ENCODE measurements at places on chromosomes 12 and 14.

- peak; percentile 36 for DNase-seq
These were observed 34.9 kb upstream of the CERS5 start for GRCh38 chr12:50201987-50202521.

GRCh38 chr14:24113379-24113800 lies 1.2 kb upstream of the DCAF11 start:
- no peak for DNase-seq

- no peak for DNase-seq
These were observed 134.7 kb upstream of the RFLNA start for GRCh38 chr12:124160097-124160756.

GRCh38 chr14:52833891-52834290 lies 42.5 kb upstream of the GNPNAT1 start:
- no peak for DNase-seq

DNA sequence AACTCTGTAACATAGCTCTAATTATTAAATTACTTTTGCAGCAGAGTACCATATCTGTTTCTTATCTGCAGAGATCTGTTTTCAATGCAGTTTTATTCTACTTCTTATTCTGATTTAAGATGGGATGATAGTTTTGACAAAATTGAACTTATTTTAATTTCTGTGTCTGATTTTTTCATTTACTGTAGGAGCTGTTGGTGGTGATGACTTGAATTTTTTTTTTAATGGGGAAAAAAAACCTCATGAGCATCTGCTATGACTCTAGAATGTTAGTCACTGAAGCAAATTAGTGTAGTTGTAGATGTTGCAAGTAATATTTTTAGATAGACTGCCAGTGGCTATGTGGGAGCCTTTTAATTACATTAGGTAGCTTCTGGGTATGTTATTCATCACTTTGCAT lies 23.4 kb downstream of the DNM1L start:
- DNase-seq: no peak

GRCh38 chr12:10341892-10342509 lies 34.3 kb downstream of the KLRD1 start:
- DNase-seq: no peak

Data from transverse colon (tissue), 4 donors.